Purkinje cell (primary cell): ENCODE measurements at places on chromosomes 3 and 15. TPM values are rescaled to one million over a fixed set of nuclear protein-coding genes. Genes with fewer than 3 reads are reported as not detected.

The ARPIN gene
- polyA plus RNA-seq: 0.22 and 4.3 TPM in 2 replicates

The ASB14 gene
- polyA plus RNA-seq: 0.13 and 1.8 TPM in 2 replicates

The TMCO5A gene
- polyA plus RNA-seq: not detected in 2 replicates

The COPG1 gene
- polyA plus RNA-seq: 42.7 and 84.1 TPM in 2 replicates

The IMPG2 gene
- polyA plus RNA-seq: 0.05 and 0.27 TPM in 2 replicates

The SUCNR1 gene
- polyA plus RNA-seq: not detected in 2 replicates

The RPP25 gene
- polyA plus RNA-seq: not detected in 2 replicates

The GPR160 gene
- polyA plus RNA-seq: 0.16 and 1.3 TPM in 2 replicates

The C3orf70 gene
- polyA plus RNA-seq: 4.6 and 5.6 TPM in 2 replicates

The HCN4 gene
- 1.9 and 4.7 TPM in 2 replicates for polyA plus RNA-seq

The PROK2 gene
- 8.7 and 10.5 TPM in 2 replicates for polyA plus RNA-seq

The DNAH12 gene
- 0.77 TPM in 1 of 2 replicates, not detected in the other for polyA plus RNA-seq

The REC114 gene
- not detected in 2 replicates for polyA plus RNA-seq

The RHCG gene
- polyA plus RNA-seq: 1.0 and 2.1 TPM in 2 replicates

The CFAP20DC gene
- polyA plus RNA-seq: 1.2 and 1.4 TPM in 2 replicates

The CAMKV gene
- 0.11 and 22.0 TPM in 2 replicates for polyA plus RNA-seq

The CHL1 gene
- polyA plus RNA-seq: 25.2 and 62.3 TPM in 2 replicates

The GOLGA8O gene
- polyA plus RNA-seq: not detected in 2 replicates
